ENCODE measurements at places on chromosomes 4 and X.

GRCh38 chrX:110758781-110759422, 36.7 kb downstream of the CHRDL1 start:
- DNase-seq: no peak

DNA sequence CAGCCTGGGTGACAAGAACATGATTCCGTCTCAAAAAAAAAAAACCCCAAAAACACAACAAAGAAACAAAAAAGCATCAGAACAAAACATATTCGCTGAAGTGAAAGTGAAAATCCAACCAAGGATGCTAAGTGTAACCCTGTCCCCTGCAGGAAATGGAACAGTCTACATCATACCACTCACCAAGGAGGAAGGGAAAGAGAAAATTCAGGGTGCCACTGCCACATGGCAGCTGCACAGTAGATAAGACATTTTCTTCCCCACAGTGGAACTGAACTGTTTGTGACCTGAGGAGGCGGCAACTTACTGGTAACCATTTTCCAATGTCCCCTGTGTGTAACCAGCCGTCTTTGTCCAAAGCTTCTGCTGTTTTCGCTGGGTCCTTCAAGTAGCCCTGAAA, 28.2 kb upstream of the CENPU start:
- DNase-seq: no peak

DNA sequence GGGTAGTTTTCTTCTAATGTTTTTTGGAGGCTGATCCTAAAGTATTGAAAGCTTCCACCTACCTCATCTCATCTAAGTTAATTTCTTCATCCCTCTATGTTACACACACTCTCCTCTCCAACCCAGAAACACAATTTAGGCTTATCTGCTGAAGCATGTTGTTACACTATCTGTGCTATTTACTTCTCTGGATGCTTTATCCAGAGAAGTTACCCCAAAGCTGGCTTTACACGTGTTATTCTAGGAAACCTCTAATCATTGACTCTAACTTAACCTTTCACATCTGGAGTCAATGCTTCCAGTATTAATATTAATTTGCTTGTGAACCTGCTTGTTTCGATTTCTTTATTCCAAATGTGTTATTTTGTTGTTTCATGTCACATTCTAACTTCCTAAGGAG, 87.3 kb upstream of the NMU start:
- DNase-seq: no peak

DNA sequence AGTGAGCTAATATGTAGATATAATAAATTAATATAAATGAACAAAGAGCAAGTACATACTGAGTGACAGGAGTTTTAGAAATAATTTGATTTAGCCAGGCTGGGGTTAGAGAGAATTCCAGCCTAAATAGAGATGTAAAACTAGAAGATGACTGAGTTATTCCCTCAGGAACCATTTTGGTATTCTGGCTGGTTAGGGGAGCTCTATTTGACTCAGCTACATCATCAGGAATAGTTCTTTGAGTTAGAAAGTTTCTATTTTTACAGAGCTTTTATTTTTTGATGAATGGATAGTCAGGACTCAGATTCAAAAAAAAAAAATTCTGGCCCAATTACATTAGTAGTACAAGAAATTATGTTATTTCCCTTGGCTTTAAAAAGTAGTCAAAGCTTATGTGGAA, 180.4 kb upstream of the MID1 start:
- no peak for DNase-seq

DNA sequence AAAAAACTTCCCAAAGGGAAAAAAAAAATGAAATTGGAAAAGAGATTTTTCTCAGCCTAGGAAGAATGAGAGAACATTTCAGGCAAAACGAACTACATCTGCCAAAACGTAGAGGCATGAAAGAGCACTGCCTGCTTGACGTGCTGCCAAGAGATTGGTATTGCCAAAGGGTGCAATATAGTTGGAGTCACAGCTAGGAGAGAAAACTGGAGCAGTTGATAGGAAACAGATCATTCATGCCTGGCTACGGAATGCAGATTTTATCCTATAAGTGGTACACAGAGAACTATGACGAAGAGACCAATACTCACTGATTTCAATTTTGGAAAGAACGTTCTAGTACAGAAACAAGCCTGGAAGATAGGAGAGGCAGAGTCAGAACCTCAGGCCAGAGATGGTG, 68.4 kb upstream of the IQCM start:
- DNase-seq: no peak

GRCh38 chr4:149531861-149532260, 283.8 kb downstream of the IQCM start:
- no peak for DNase-seq

DNA sequence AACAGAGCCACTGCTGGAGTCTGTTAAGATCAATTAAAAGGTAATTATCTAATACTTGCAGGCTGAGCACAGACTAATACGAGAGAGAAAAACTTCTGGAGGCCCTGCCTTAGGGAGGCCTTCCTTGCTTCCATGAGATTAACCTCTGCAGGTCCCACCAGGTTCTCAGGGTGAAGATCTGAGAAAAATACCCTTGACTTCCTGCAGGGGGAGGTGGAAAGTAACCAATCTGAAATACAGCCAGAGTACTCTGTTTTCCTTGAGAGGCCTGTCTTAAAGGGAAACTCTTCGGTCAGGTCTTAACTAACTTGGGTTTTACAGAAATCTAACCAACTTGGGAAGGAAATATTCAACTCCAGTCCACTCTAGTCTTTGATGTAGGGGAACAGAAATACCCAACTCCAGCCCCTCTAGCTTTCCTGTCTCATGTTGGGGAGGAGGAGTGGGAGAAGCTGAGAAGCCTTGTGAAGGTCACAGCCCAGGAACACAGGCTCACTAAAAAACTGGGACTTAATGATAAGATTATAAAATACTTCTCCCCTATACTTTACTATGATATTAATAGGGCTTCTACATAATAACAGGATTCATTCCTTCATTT, 77.1 kb downstream of the TBCK start:
- DNase-seq: peak; percentile 66

DNA sequence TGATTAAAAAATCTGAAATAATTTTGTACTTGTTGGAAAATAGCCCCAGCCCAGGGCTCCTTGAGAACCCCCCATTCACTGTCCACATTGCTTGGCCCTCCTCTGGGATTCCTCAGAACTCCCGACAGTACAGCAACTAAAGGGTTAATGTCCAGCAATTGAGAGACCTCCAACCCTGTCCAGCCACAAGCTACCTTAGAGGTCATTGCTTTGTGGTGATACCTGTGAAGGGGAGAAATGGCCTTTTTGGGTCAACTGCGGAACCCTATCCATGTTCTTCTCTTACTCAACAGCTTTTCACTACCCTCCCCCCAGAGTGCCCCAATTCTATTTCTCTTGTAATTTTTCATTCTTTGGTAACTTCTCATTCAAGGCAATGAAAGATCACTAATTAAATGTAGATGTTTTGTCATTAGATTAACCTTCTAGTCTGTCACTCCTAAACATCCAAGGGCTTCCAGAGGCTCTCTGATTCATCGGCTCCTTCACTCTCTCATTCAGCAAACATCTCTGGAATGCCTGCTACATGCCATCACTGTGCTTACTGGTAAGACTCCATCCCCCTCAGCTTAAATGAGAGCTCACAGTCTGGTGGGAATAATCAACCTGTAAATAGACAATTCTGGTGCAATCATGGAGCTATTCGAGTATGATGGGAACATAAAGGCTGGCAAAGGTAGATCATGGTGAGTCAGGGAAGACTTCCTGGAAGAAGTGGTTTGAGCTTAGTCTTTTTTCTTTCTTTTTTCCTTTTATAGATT, 241.4 kb upstream of the PGRMC2 start:
- peak; percentile 14 for DNase-seq

DNA sequence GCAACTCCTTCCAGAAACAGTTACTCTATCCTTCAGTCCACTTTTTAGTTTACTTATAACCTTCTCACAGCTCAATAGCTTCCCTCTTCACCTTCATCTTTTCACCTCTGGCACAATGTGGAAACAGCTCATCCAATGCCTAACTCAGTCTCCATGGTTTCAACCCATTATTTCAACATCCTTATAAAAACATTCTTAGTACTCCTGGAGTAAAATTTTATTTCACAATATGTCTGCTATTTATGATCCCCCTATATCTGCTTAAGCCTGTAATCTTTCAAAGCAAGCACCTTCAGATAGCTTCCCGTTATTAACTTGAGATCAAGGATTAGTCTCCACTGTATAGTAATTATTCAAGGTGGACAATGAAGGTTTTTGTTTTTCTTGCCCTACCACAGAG, 156.3 kb downstream of the GASK1B start:
- DNase-seq: no peak

DNA sequence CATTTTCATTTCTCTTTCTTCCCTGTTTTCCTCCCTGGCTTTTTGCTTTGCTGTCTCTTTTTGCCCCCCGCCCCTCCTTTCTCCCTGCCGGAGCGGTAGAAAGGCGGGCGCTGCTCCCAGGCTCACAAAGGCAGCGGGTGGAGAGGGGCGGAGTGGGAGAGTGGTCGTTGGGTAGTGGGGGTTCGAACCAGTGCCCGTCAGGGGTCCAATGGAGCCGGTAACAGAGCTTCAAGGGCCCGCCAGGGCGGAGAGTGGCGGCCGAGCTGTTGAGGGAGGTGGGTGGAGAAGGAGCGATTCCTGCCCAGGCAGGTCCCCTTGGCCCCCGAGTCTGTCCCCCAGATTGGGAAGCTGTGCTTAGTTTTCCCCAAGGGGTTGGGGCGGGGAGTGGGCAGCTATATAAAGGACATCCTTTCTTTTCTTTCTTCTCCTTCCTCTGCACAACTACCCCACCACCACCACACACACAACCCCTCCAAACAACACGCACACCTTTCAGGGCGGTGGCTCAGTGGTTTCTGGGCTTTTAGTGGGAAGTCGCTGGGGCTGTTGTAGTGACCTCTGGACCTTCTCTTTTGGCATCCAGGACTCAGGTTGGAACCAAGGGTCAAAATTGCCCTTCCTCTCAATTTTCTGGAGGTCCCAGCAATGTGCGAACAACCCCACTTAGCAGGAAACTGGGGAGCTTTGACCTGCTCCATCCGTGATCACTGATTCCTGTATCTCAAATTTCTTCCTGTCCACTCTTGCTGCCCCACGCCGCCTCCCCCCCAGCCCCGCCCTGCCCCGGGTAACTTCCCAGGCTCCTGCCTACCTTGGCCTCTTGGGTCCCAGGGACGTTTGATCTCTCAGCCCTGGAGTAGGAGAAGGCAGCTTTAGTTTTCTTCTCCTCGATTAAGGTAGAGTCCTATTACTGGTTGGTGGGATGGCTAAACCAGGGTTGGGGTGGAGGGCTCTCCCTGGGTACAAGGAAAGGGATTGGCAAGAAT, 1.9 kb downstream of the EFNB1 start:
- DNase-seq: no peak

- DNase-seq: peak; percentile 61
Observed at GRCh38 chr4:37389967-37390580, 145.5 kb downstream of the NWD2 start.

DNA sequence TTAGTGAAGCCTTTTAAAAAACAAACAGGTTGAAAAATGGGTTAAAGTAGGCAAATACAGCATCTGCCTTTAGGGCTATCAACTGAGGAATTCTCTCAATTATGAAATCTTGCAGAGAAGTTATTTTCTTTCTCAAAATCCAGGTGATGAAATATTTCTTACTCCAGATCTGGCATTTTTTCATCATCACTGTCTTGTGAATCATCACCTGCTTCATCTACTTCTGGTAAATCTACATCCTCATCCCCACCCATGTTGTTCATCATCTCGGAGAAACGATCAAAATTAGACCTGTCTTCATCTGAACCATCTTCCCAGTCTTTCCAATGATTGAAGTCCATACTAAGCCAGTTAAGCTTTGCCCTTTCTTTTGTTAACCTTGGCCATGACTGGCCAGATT, 33.3 kb upstream of the HPF1 start:
- DNase-seq: no peak

GRCh38 chr4:40149960-40150385, 46.9 kb upstream of the RHOH start:
- DNase-seq: peak; percentile 57

- no peak for DNase-seq
Observed at GRCh38 chr4:949656-950055, 17.4 kb downstream of the TMEM175 start.

- no peak for DNase-seq
Observed at GRCh38 chrX:138709886-138710791, 1.4 kb downstream of the FGF13 start.

GRCh38 chr4:80309294-80310004, 26.1 kb upstream of the CFAP299 start:
- no peak for DNase-seq

DNA sequence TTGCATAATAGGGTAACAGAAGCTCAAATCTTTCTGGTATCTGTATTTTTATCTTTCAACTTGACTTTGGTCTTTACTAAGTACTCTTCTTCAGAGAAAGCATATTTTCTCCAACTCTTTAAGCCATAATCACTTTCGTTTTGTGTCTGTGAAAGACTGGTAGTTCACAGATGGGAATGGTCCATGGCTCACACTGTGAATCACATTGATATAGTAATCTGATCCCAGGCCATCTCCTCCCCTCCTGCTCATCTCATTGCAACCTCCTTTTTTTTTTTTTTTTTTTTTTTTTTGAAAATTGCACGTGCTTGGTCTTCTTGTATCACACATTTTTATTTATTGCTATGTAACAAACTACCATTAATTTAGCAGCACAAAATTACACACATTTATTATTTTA, 694.5 kb upstream of the SLIT2 start:
- DNase-seq: no peak

DNA sequence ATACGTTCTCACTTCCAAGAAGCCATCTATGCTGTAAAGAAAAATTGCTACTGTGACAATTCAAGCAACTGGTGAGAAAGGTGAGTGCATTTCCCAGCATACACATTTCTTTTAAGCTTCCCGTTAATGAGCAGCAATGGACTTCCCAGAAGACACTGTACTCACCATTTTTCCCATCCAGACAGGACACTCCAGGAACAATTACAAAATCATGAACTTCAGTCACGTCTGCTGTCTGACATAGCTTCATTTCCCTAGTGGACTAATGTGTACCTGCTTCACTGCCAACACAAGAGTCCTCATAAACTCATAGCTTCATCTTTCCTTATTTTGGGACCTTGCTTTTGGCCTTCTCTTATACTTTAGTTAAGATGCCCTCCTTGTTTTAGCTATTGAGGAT, 156.9 kb downstream of the ENOX2 start:
- no peak for DNase-seq

DNA sequence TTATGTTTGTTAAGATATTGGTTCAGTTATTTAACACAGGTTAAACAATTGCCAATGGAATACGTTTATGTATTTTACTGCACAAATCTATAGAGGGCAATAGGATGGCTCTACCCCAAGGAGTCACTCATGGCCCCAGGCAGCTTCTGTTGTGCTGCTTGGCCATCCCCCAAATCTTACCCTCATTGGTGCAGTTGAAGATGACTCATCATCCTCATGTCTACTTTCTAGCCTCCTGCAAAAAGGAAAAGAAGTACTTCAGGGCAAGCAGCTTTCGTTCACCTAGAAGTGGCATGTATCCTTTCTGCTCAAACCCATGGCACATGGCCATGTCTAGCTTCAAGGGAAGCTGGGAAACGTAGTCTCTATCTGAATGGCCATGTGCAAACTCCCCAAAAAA, 14.2 kb downstream of the PHOX2B start:
- no peak for DNase-seq

GRCh38 chr4:72341432-72341820, 227.6 kb downstream of the ADAMTS3 start:
- no peak for DNase-seq

All from large intestine (tissue), 12 donors.